ENCODE measurements at places on chromosomes 13 and 19.

DNA sequence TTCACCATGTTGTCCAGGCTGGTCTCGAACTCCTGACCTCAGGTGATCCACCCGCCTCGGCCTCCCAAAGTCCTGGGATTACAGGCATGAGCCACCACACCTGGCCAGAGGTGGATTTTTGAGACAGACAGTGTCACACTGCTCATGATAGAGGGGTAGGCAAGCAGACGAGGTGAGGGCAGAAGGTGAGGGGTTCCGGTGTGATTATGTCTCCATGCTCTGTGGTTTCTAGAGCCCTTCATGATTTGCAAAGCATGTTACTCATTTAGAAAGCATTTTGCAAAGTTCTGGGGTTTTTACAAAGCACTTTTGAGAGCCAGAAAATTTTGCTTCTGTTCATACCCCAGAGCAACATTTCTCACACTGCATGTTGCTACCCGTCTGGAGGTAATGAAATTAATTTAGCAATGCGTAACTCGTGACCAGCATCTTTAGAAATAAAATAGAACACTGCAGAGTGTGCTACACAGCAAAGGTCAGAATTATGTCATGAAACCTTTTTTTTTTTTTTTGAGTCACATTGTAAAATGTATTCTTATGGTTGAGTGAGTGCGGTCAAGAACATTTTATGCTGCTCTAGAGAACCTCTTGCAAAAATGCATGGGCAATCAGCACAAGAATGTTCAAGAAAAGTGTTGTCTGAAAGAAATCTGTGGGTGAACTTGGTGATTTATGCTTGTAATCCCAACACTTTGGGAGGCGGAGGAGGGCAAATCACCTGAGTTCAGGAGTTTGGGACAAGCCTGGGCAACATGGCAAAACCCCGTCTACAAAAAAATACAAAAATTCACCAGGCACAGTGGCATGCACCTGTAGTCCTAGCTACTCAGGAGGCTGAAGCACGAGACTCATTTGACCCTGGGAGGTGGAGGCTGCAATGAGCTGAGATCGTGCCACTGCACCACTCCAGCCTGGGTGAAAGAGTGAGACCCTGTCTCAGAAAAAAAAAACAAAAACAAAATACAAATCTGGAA is 58.0 kb downstream of the MAP4K1 start:
- no peak for DNase-seq

DNA sequence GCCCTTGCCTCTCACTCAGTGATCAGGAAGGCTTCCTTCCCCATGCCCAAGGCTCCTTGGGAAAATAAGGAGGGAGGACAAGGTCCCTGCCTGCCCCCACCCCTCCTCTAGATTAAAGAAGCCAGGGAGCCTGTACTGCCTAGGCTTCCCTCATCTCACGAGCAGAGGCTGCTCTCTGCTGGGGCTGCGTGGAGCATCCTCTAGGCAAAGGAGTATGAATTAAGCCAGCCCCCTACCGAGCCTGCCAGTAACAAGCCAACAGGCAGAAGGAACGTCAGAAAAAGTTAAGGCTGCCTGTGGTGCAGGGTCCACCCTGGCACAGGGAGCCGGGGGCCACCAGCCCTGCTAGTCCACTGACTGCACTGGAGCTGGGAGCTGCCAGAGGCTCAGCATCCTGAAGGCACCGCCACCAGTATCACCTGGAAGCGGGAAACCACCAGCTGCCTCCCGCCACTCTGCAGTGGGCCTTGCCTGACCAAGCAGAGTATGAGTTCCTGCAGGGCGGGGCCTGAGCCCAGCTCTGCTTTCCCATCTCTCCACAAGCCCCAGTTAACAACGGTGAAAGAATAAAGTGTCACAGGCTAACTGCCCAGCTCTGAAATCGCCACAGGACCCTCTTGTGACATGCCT is 6.8 kb downstream of the NAPA start:
- DNase-seq: no peak

GRCh38 chr13:95536632-95537241 is 15.8 kb upstream of the CLDN10 start:
- no peak for DNase-seq

- no peak for DNase-seq
Observed at GRCh38 chr19:7492558-7492957, 3.7 kb upstream of the PEX11G start.

- DNase-seq: no peak
Observed at GRCh38 chr13:54599413-54599812, 1570.8 kb downstream of the OLFM4 start.

DNA sequence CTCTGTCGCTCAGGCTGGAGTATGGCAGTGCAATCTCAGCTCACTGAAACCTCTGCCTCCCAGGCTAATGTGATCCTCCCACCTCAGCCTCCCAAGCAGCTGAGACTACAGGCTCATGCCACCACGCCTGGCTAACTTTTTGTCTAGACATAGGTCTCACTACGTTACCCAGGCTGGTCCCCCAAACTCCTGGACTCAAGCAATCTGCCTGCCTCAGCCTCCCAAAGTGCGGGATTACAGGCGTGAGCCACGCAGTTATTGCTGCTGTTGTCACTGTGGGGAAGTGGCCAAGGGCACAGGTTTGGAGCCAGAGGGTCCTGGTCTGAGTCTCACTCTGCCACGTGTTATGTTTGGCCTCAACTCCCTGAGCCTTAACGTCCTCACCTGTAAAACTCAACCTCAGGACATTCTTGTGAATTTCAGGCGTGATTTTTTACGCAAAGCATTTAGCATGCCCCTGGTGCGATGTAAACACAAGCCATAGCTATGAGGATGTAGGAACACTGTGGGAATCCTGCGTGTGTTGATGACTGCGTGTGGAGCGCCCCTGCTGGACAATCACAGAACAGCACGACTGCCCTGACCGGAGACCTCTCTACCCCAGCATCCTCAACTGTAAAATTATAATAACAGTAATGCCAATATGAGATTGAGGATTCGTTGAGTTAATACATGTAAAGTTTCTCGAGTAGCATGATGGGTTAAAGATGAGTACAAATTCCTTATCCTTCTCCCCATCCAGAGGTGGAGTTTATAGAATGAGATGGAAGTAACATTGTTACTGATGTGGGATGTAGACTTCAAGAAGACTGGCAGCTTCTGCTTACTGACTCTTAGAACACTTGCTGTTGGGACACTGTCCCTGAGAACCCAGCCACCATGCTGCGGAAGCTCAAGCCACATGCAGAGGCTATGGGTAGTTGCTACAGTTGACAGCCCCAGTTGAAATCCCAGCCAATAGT is 41.8 kb upstream of the PNMA8B start:
- peak; percentile 29 for DNase-seq

GRCh38 chr19:19558055-19558454 is 20.0 kb downstream of the CILP2 start:
- no peak for DNase-seq

- DNase-seq: no peak
Observed at GRCh38 chr13:72221276-72221962, 354.4 kb upstream of the DACH1 start.

GRCh38 chr13:33633701-33634545 is 184.0 kb upstream of the RFC3 start:
- no peak for DNase-seq

DNA sequence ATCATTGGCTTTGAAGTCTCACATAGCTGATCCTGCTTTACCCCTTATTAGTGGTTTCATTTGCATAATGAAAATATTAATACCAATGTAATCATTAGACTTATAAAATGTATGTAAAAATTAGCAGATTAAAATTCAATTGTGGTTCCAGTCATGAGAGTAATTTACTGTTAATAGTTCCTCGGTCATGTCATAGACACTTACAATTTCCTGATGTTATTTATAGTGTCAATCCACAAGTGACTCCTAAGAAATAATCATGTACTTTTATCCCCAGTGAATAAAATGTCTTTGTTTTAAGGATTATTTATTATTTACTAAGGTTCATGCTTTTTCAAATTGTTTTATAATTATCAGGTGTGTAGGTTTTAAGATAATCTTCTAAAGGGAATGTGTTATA is 138.5 kb downstream of the PCDH9 start:
- no peak for DNase-seq

DNA sequence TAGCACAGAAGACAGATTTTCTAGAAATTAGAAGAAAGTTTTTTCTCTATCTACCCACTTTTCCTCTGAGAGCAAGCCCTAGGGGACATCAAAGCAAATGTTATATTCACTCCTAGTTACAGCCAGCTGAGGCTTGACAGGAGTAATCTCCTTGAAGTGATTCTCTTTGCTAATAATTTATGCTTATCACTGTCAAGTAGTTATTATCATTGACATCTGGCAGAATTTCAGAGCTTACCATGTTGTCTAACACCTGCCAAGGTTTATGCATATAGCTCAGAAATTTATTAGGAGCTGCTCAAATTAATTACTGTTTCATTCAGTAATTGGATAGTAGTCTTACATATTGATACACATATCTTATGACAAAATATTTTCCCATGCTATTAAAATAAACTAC is 465.9 kb upstream of the ATXN8OS start:
- no peak for DNase-seq

DNA sequence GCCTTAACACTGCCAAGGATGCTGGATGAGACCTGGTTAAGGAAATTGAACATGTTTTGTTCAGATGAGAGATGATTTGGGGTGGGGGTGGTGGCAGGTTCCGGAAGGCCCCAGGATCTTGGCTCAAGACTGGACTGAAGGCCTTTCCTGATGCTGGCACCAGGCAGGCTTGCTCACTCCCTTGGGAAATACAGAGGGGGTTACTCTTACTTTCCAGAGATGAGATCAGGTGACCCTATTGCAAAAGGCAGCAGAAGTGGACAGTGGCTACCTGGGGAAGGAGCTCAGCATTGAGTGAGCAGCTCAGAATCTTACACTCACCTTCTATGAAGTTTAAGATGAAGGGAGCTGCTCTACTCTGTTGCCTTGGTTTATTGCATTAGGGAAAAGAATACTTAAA is 10.8 kb downstream of the GATAD2A start:
- DNase-seq: no peak

DNA sequence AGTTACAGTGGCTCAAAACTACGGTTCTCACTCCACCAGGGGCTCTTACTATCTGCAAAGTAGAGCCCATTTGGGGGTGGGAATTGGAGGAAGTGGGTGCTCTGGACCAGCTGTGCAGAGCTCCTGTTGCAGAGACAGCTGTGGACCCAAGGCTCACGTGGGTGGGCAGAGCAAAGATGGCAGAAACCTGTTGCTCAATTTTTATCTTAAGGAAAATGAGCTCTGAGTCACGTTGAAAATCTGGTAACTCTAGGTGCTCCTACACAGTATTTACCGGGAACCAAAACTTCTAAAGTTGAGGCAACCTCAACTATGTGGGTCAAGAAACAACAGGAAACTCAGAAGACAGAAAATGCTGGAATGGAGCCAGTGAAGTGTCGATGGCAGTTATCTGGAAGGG is 30.2 kb upstream of the SLC15A1 start:
- no peak for DNase-seq

DNA sequence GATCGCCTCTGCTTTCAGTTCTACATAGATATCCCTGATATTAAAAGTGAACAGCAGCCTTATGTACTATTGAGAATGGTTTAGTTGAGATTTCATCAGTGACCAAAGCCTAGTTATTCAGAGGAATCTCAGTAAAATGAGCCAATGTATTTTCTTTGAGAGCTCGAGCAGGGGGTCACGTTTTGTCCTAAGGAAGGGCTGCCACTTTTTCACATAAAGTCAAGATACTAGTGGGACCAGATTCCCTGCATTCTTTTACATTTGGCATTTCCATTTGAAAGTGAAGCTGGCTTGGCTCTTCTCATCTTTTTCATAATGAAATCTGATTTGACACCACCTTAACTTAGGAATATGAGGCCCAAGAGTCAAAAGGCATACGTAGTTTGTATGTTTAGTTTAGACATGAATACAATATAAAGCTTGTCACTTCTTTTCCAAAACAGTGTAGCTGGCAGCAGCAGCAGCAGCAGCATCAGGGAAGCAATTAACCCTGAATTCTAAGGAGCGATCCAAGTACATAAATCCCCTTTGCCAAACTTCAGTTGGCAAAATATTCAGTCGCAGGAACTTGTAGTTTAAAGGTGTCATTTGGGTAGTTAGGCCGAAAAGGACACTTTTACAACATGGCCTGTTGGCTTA is 1752.2 kb upstream of the PCDH20 start:
- no peak for DNase-seq

GRCh38 chr13:94175076-94175475 is 304.4 kb downstream of the DCT start:
- no peak for DNase-seq

DNA sequence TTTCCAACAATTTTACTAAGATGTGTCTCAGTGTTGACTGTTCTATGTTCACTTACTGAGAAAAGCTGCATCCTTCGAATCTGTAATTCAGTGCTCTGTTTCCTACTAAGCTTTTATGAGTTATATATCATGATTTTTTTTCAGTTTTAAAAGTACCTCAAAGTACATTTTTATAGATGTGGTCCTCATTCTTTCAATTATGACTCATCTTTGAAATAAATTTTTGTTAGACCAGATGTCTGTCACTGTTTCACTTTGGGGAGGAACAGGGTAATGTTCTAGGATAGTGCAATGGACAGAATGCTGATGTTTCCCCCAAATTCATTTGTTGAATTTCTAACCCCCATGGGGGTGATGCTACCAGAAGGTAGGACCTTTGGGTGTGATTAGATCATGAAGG is 74.8 kb downstream of the NALCN start:
- no peak for DNase-seq

DNA sequence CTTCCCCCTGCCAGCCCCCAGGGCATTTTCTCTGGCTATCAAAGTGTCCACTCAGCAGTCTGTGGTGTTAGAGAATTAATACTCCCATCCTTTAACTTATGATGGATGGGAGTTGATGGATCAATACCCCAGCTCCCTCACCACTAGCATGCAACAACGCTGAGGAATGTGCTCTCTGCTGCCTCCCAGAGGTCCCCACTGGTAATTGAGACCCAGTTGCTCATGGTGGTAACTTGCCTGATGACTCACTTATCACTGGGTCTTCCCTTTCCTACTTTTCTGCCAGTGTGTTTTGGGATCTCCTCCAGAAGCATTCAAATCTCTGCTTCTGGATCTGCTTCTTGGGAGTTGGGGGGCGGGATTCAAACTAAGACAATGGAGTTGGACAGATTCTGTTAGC is 20.3 kb upstream of the CACNA1A start:
- DNase-seq: no peak

- DNase-seq: no peak
Observed at GRCh38 chr13:48159401-48159800, 64.5 kb upstream of the MED4 start.

- DNase-seq: no peak
Observed at GRCh38 chr13:92172191-92172590, 773.8 kb downstream of the GPC5 start.

DNA sequence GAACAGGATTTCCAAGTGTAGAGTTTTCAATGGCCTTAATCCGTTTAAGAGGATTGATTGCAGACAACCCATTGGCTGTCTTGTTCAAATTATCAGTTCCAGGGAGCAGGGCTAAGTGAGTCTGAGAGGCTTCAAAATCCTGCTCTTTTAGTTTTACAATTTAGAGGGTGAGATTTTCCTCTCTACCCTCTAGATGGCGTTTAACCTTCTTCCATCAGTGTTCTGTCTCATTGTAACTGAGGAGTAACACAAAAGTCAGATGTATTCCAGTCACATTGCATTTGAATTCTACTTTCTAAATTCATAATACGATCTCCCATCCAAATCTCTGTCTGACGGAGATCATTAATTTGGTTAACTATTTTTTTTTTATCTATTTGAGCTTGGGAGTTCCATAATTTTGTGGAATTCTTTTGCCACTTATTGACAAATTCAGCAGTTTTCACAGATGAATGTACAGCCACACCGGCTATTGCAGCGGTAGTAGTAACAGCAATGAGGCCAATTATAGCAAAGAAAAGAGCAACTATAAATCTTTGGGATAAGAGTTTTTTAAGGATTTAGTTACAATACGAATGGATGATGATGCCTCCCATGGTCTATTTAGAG is 7.8 kb upstream of the C19orf84 start:
- DNase-seq: no peak

GRCh38 chr19:11551603-11552235 is 7.3 kb downstream of the ELOF1 start:
- DNase-seq: no peak

Data from T-cell (primary cell).